ENCODE measurements at places on chromosomes 4 and X. TPM values are rescaled to one million over a fixed set of nuclear protein-coding genes. Genes with fewer than 3 reads are reported as not detected.

DNA sequence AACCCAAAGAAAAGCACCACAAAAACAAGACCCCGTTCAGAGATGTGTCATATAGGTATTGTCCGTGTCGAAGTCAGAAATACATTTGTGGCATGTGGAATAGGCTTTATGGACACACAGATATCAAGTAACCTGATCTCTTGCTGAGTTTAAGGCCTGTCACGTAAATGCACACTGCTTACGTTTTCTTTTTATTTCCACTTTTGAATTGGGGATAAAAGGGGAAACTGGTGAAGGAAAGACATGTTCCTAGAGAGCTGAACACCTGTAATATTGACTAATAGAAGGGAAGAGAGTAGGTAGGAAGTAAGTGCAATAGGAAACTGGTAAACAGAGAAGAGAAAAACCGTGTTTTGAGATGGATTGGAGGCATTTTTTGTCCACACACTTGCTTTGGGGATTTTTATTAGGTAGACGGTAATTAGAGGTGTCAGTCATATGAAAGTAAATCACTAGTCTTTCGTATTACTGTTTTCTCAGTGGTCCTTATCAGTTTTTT is 24.9 kb downstream of the TMEM131L start:
- no peaks in the 10 kb centered on the region for H3K27me3 ChIP-seq
- no peak for DNase-seq
- H3K27ac ChIP-seq: no peak overlapping the region
- H3K4me3 ChIP-seq: no peak overlapping the region
- H3K36me3 ChIP-seq: peaks cover 3% of the 10 kb centered on the region

The TBC1D1 gene
- total RNA-seq: 110 TPM

- peaks cover 18% of the 10 kb centered on the region for H3K4me1 ChIP-seq
- H3K27me3 ChIP-seq: peaks cover 8% of the 10 kb centered on the region
- H3K27ac ChIP-seq: no peak overlapping the region
- H3K36me3 ChIP-seq: no peaks in the 10 kb centered on the region
- no peak overlapping the region for H3K4me3 ChIP-seq
Observed at GRCh38 chr4:7296661-7297335, 104.5 kb downstream of the SORCS2 start.

DNA sequence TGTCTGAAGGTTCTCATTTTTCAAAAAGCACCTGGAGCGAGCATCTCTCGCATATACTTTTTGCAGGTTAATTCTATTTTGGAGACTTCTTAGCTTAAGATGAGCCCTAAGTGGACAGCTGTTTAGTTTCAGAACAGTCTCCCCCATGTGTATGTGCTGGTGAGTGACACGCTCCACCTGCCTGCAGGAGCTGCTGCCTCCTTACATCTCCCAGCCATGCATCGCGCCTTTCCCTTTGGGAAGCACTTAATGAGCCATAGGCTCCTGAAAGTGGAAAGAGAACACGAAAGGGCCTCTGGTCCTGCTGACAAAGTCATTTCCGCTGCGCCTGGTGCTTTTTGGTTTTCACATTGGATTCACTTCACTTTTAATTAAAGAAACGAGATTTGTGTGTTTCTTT is 56.1 kb downstream of the TRIML2 start:
- no peak for DNase-seq
- no peak overlapping the region for H3K27ac ChIP-seq
- H3K36me3 ChIP-seq: no peaks in the 10 kb centered on the region
- H3K4me3 ChIP-seq: no peak overlapping the region
- H3K4me1 ChIP-seq: peaks cover 4% of the 10 kb centered on the region

The PCYT1B gene
- total RNA-seq: 5.7 TPM

DNA sequence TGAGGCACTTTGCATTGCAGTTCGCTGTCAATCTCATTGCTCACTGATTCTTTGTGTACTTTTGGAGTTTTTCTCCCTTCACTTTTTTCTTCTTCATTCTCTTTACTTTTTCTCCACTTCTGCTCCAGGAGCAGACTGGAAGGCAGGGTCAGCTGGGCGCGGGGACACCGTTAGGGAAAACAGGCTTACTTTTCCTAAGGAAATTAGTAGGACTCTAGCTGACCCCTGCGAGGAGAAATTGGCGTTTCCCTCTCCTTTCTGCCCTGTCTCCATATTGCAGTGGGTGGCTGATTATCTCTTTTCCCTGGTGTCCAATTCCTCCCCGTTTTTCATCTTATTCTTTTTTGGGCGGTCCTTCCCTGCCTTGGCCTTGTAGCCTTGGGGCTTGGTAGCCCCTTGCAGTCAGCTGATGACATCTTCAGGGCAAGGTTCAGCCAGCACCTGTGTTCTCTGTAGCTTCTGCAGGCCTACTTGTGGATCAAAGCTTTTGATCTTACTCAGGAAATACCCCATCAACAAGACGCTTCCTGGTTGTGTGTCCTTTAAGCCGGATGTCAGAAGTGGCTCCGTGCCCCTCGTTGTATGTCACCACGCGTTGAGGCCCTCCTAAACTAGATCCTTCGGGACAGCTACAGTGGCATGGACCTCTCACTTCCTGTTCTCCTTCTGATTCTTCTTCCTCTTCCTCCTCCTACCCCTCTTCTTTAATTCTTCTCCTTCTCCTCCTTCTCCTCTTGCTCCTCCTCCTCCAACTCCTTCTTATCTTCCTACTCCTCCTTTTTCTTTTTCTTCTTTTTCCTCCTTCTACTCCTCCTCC is 36.1 kb downstream of the NBDY start:
- peaks cover 13% of the 10 kb centered on the region for H3K36me3 ChIP-seq
- H3K4me1 ChIP-seq: no peaks in the 10 kb centered on the region
- no peak overlapping the region for H3K27ac ChIP-seq
- no peak for DNase-seq
- H3K27me3 ChIP-seq: no peaks in the 10 kb centered on the region

The RASGEF1B gene
- total RNA-seq: 8.3 TPM

The C1QTNF7 gene
- total RNA-seq: 1.8 TPM

Measured in type B pancreatic cell (in vitro differentiated cells).